ENCODE measurements at places on chromosomes 5 and 9.
A peak's percentile ranks its signal among the peaks of the same experiment; 100 is the strongest.

DNA sequence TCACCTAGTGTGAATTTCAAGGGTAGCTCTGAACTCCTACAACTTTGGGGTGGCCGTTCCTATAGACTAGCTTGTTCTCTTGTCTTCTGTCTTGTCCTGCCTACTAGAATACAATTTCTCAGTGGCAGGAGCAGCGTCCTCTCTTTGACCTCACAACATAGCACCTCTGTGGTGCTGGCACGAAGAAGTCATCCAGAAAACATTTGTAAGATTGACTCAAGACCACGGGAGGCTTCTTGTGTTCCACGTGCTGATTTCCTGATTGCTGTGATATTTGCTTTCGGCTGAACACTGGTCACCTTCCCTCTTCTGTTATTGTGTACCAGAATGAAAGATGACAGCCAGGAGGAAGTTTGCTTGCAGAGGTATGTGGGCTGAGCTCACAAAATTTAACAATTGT, 27.0 kb downstream of the SLC1A1 start:
- no peak for DNase-seq

DNA sequence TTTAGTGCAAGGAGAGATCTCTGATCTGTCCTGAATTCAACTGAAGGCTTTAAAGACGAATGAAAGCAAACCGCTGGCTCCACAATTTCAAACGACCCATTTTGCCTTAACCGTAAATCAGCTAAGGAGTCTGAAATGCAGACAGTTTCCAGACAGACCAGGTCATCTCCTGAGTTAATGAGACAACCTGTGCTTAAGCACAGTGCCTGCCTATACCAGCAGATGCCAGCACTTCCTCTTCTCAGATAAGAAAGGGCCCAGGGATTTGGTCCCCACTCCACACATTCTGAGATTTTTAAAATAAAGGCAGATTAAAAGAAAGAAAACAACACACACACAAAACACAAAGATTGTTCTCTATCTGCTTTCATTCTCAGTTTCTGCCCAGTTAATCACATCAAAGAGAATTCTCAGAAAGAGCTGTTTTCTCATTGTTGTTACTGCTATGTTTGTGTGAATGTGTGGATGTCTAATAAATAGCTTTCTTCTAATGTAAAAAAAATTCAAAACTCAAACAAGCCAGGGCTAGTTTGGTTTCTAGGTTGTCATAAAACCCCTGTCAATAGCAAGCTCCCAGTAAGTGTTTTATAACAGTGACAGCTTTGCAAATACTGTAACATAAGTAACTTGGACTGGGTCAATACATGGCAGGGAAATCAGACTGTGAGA, 157.7 kb upstream of the SLC24A2 start:
- DNase-seq, result no peak

- DNase-seq, result no peak
Measured at GRCh38 chr9:99852617-99853016, 30.9 kb downstream of the NR4A3 start.

DNA sequence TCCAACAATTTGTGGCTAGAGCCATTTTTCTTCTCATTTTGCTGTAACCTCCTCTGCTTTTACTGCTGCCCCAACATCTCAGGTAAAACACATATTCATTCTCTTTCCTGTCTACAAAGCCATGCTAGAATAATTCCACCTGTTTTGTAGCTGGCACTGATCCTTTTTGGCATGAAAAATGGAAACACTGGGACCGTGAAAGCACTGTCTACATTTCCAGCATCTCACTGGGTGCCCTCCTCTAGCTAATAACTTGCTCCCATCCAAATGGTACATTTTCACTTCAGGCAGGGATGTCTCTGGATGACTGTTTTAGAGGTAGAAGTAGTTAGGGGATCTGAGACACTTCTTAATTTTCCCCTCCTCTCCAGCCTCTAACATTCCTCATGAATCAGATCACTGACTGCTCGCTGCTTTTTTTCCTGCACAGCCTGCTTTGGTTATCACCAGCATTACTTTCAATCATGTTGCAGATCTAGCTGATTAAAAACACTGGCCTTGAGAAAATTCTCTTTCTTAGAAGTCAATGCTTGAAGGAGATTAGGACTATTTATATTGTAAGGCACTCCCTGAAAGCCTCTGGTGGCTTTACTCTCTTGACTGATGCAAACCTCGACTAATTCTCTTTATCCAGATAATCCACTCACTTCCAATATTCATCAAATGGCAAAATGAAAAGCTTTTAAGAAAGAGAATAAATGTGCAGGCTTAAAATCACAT, 1312.6 kb upstream of the DMAC1 start:
- no peak for DNase-seq

DNA sequence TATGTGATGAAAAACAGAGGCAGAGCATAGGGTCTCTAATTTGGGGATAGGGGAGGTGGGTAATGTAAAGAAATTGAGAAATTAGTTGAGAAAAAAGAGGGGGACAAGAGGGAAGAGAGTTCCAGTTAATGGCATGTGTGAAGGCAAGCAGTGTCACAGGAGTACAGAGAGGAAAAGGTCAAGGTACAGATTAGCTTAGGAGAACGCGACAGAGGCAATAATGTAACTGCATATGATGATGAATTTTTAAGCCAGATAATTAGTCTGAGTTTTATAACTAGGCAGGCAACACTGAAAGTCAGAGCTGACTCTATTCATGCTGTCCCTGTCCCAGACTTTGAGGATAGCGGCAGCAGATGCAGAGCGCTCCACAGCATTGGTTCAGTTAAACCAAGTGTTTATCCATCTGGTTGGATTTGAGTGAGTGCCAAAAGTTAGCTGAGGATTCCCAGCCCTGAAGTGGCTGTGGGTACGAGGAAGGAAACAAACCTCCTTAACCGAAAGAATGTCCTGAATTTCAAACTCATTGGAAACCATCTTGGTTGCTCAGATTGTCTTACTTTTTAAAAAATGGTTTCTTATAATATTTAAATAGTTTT, 315.2 kb downstream of the ARHGAP26 start:
- no peak for DNase-seq

DNA sequence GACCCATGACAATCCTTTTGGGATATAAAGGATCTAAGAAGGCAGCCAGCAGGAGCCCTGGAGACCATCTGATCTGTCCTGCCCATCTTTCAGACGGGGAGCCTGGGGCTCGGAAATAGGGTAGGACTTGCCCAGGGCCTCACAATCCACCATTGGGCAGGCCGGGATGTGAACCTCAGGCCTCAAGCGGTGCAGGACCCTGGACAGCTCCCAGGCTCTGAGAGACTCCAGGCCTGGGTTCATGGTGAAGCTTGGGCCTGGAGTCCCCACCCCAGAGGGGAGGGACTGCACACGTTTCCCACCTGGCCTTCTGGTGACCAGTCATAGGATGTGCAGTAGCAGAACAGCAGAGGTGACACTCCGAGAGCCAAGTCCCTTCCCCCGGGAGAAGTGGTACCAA, 36.6 kb upstream of the RAPGEF1 start:
- DNase-seq, result peak; percentile 13
